Sciatic nerve (tissue), 2 donors: ENCODE measurements at places on chromosomes 16 and 17.

DNA sequence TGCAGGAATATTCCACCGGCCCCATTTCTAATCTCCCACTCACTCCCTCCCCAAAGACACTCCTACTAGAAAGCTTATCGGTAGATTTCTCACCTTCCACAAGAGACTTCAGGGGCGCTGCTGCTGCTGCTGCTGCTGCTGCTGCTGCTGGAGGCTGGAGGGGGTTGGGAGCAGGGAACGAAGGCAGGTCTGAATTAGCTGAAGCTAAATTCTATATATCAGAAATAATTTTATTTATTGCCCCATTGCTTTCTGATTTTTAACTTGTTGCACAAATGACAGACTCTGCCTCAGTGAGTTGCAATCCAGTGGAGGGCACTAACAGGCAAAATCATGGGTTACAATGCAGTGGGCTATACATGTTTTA, 25.8 kb upstream of the HLF start:
- no peak for DNase-seq

- DNase-seq: no peak
Measured at GRCh38 chr16:3036726-3037315, at the start of gene BICDL2. TSS of gene BICDL2 (minus strand) at chr16:3036944. CDS start at chr16:3035496, 1,448 bp downstream.

DNA sequence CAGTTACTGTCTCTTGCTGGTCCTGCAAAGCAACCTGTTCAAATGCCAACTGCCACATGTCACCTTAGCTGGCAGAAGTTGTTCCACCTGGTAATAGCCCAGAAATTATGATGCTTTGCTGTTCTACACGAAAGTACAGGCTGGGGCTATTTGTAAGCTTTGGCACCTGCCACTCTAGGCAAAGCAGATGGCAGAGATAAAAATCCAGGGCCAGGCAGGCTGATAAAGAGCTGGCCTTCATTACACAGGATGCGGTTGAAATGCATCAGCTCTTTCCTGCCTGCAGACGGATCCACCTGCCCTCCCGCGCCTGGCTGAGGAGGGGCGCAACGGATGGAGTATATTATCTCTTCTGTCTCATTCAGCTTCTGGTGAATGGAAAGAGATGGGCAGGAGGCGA, 29.3 kb upstream of the KDM8 start:
- no peak for DNase-seq

GRCh38 chr17:17738901-17739300, 57.6 kb downstream of the RAI1 start:
- no peak for DNase-seq

GRCh38 chr17:68318103-68318991, 27.1 kb downstream of the ARSG start:
- no peak for DNase-seq

- DNase-seq: peak; percentile 87
Measured at GRCh38 chr17:58006560-58006923, 504 bp downstream of the SRSF1 start.
